Glutamatergic neuron (in vitro differentiated cells): ENCODE measurements at places on chromosomes 2 and 18.

- no peak for DNase-seq
Observed at GRCh38 chr2:42446503-42447271, 47.1 kb downstream of the KCNG3 start.

DNA sequence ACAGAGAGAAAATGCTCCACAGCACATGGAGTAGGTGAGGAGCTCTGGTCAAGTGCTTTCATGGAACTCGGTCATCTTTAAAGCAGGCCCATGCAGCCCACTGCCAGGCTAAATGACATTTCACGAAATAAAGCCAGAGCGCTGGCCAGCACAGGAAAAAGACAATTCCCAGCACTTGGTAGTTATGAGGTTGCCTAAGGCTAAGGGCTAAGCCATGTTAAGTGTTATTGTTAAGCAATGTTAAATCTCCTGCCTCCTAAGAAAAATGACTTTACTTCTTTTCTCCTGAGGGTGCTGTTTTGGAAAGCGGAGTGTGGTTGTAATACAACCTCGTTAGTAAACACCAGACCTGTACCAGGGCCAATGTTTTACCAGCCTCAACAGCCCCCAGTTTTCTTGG lies 125.9 kb upstream of the NRP2 start:
- no peak for DNase-seq

- no peak for DNase-seq
Observed at GRCh38 chr2:11481426-11481788, 15.4 kb upstream of the E2F6 start.

GRCh38 chr2:231391981-231392380 lies 3.5 kb upstream of the B3GNT7 start:
- no peak for DNase-seq

GRCh38 chr2:213500881-213501280 lies 216.6 kb downstream of the SPAG16 start:
- DNase-seq, result no peak
